ENCODE measurements at places on chromosomes 6 and 20.

GRCh38 chr6:45500924-45501816, 123.4 kb upstream of the SUPT3H start:
- no peak overlapping the region for H3K4me3 ChIP-seq
- H3K4me1 ChIP-seq, result no peaks in the 10 kb centered on the region
- H3K27ac ChIP-seq, result no peak overlapping the region
- no peak for DNase-seq

DNA sequence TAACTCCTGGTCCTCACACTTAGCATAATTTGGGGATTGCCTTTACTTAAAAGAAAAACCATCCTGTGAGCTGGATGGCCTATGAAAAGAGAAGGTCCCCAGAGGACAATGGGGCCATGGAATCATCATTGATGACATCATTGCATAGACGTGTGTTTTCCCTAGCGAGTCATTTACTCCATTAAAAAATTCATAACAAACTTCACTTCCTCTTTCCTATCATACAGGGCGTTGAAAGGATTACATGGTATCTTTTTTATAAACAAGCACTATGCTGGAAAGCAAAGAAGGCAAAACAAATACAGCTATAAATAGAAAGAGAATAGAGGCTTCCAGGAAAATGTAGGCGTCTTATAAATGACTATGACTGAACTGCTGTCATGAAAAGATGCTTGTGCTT, 11.3 kb upstream of the COL12A1 start:
- no peaks in the 10 kb centered on the region for H3K36me3 ChIP-seq
- no peak overlapping the region for H3K4me3 ChIP-seq

DNA sequence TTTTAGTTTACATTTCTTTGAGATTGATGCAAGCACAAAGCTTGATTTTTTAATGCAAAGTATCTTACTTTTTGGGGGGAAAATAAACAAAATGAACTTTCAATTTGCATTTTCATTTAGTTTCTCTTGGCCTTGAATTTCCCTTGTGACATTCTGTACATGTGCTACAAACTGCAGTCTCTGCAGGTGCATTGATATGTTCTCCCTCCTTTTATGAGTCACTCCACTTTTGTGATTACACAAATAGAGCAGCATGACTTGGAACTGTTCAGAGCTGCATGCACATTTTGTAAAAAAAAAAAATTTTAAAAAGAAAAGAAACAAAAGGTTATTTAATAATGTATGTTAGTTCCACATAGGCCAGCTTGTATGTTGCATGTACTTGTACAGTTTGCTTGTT, 220.0 kb upstream of the KCNQ5 start:
- H3K4me1 ChIP-seq, result no peaks in the 10 kb centered on the region
- no peak for DNase-seq
- H3K27ac ChIP-seq, result no peak overlapping the region
- H3K27me3 ChIP-seq, result no peaks in the 10 kb centered on the region
- no peaks in the 10 kb centered on the region for H3K36me3 ChIP-seq

DNA sequence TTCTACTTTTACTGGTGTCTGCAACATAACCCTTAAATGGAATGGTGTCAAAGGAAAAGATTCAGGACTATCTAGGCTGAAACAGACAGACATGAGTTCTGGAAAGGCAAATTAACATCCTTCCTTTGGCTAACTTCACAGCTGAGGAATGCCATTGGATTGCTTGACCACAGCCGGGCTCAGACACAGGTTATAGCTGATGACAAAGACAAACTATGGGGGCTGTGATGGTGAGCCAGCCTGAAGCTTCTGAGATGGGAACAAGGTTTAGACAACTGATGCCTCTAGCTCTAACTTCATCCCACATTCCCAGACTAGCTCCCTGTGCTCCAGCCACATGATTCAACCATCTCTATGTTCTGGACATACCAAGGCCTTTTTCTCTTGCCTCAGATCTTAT, 15.3 kb downstream of the POLR1C start:
- DNase-seq, result no peak
- H3K4me1 ChIP-seq, result no peaks in the 10 kb centered on the region
- peaks cover 10% of the 10 kb centered on the region for H3K36me3 ChIP-seq
- H3K27me3 ChIP-seq, result no peaks in the 10 kb centered on the region
- no peak overlapping the region for H3K27ac ChIP-seq

GRCh38 chr6:137089305-137089704, 44.5 kb upstream of the IL20RA start:
- no peak overlapping the region for H3K4me3 ChIP-seq
- no peaks in the 10 kb centered on the region for H3K36me3 ChIP-seq
- no peak overlapping the region for H3K27ac ChIP-seq
- H3K4me1 ChIP-seq, result no peaks in the 10 kb centered on the region
- no peaks in the 10 kb centered on the region for H3K27me3 ChIP-seq
- DNase-seq, result no peak

GRCh38 chr6:5582762-5583161, 321.4 kb downstream of the FARS2 start:
- no peak overlapping the region for H3K4me3 ChIP-seq
- H3K36me3 ChIP-seq, result no peaks in the 10 kb centered on the region
- DNase-seq, result no peak
- no peak overlapping the region for H3K27ac ChIP-seq
- H3K4me1 ChIP-seq, result no peaks in the 10 kb centered on the region

- DNase-seq, result peak; percentile 55
- H3K4me3 ChIP-seq, result no peak overlapping the region
- H3K27ac ChIP-seq, result no peak overlapping the region
- no peaks in the 10 kb centered on the region for H3K27me3 ChIP-seq
- no peaks in the 10 kb centered on the region for H3K4me1 ChIP-seq
Observed at GRCh38 chr20:25461786-25462545, 54.5 kb downstream of the GINS1 start.

- DNase-seq, result peak; percentile 47
- no peaks in the 10 kb centered on the region for H3K4me1 ChIP-seq
- H3K36me3 ChIP-seq, result no peaks in the 10 kb centered on the region
- no peaks in the 10 kb centered on the region for H3K27me3 ChIP-seq
- H3K4me3 ChIP-seq, result no peak overlapping the region
Observed at GRCh38 chr6:71599359-71599758, 287.0 kb upstream of the RIMS1 start.

- no peak overlapping the region for H3K27ac ChIP-seq
- DNase-seq, result no peak
- H3K4me1 ChIP-seq, result peaks cover 2% of the 10 kb centered on the region
- H3K36me3 ChIP-seq, result peaks cover 7% of the 10 kb centered on the region
Observed at GRCh38 chr6:122458087-122458486, 13.5 kb downstream of the SERINC1 start.

DNA sequence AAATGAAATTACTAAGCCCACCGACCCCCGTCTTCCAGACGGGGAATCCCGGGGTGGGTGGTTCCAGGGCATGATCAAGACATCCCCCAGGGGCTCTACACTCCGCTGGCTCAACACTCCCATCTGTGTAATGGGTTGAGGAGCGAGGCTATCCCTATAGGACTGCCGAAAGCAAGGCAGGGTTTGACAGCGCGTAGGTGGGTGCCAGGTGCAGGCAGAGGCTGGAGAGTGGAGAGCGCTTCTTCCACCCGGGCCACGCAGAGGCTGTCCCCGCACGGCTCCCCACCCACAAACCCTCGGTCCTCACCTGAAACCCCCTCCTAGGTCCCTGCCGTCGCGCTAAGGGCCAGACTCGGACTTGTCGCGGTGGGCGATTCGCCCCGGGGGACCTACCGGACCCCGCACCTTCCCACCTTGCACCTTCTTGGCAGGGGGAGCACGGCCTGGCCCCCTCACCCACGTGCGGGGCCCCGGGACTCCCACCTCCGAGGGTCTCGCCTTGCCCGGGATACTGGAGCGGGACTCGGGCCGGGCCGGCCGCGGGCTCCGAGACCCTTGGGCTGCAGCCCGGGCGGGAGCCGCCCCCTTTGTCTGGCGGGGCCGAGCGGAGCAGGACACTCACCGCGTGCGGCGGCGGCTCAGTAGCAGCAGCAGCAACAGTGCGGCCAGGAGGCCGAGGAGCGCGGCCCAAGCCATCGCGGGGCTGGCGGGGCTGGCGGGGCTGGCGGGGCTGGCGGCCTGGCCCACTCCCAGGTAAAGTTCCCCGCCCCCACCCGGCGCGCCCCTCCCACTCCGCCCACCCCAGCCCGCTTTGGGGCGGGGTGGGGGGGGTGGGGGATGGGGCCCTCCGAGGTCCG, at the start of gene PTGIS:
TSS of gene PTGIS (minus strand) at position 717 of the 857 bp plus-strand sequence. CDS start at position 696, 21 bp downstream.
- H3K4me3 ChIP-seq, result peak within 1 kb of the TSS; percentile 97
- no peaks in the 10 kb centered on the region for H3K27me3 ChIP-seq
- peak; percentile 69 for DNase-seq
- peaks cover 2% of the 10 kb centered on the region for H3K4me1 ChIP-seq
- peak within 1 kb of the TSS; percentile 93 for H3K27ac ChIP-seq
- no peaks in the 10 kb centered on the region for H3K36me3 ChIP-seq

DNA sequence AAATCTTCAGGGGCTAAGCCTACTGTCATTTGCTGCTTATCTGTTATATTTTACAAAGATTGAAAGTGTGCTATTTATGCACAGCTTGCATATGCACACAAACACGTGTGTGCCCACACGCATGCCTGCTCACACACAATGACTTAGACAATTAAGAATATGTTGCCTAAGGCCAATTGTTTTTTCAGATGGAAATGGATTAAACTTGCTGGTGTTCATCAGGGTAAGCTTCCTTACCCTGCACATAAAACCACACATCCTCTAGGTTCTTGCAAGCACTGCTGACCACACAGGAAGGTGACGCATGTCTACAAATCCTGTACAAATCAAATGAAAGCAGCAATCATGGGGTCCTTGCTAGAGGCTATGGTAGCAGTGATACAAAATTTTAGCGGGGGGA, 58.4 kb downstream of the GJA10 start:
- no peaks in the 10 kb centered on the region for H3K27me3 ChIP-seq
- no peak overlapping the region for H3K4me3 ChIP-seq
- no peaks in the 10 kb centered on the region for H3K36me3 ChIP-seq
- DNase-seq, result no peak
